A549 treated with AZD2906 at 1 μM for 4 hours (cell line): ENCODE measurements at places on chromosomes 1 and 21. TPM values are rescaled to one million over a fixed set of nuclear protein-coding genes. Genes with fewer than 3 reads are reported as not detected.

The HRNR gene
- 0.01 TPM in 2 of 5 replicates, not detected in the others for total RNA-seq

The RAB25 gene
- total RNA-seq, result 0.21 TPM in 1 of 5 replicates, not detected in the others

The DISC1 gene
- total RNA-seq, result 0.10 to 0.31 TPM (median 0.22 TPM) in 5 replicates

The MOV10 gene
- 19.9 to 30.1 TPM (median 29.7 TPM) in 5 replicates for total RNA-seq

The MYBPH gene
- not detected in 5 replicates for total RNA-seq

The TMEM240 gene
- 0.36 to 0.75 TPM (median 0.58 TPM) in 4 of 5 replicates, not detected in the other for total RNA-seq

The GALE gene
- total RNA-seq, result 68.2 to 77.4 TPM (median 70.0 TPM) in 5 replicates

The CATSPERE gene
- total RNA-seq, result 0.03 to 0.22 TPM (median 0.15 TPM) in 5 replicates

The KIF14 gene
- 6.9 to 11.2 TPM (median 9.2 TPM) in 5 replicates for total RNA-seq

The VSIG8 gene
- total RNA-seq, result 0.03 to 0.11 TPM in 2 of 5 replicates, not detected in the others

The FBLIM1 gene
- 19.2 to 31.4 TPM (median 27.5 TPM) in 5 replicates for total RNA-seq

The FAM177B gene
- not detected in 5 replicates for total RNA-seq

The PCP4 gene
- total RNA-seq, result not detected in 5 replicates

The WNT9A gene
- 6.0 to 7.9 TPM (median 6.9 TPM) in 5 replicates for total RNA-seq

The VANGL2 gene
- 0.46 to 0.98 TPM (median 0.71 TPM) in 5 replicates for total RNA-seq

The CBR3 gene
- total RNA-seq, result 9.9 to 11.6 TPM (median 11.3 TPM) in 5 replicates

The URB2 gene
- total RNA-seq, result 13.7 to 15.2 TPM (median 14.4 TPM) in 5 replicates

The UQCRH gene
- total RNA-seq, result 383 to 522 TPM (median 404 TPM) in 5 replicates

The TTC39A gene
- total RNA-seq, result 1.4 to 2.9 TPM (median 2.3 TPM) in 5 replicates

The PIGV gene
- total RNA-seq, result 5.9 to 7.2 TPM (median 6.6 TPM) in 5 replicates

The PGM1 gene
- total RNA-seq, result 32.2 to 38.1 TPM (median 35.6 TPM) in 5 replicates

The ABCA4 gene
- 0.08 to 0.17 TPM (median 0.11 TPM) in 5 replicates for total RNA-seq

The PRAMEF2 gene
- total RNA-seq, result 0.06 to 0.25 TPM (median 0.14 TPM) in 5 replicates

The CD1B gene
- total RNA-seq, result not detected in 5 replicates

The C8B gene
- not detected in 5 replicates for total RNA-seq

The STK40 gene
- total RNA-seq, result 9.7 to 10.3 TPM (median 10.0 TPM) in 5 replicates

The RGS8 gene
- total RNA-seq, result not detected in 5 replicates

The FTCD gene
- 0.23 to 0.24 TPM (median 0.23 TPM) in 3 of 5 replicates, not detected in the others for total RNA-seq

The CELA2B gene
- 0.14 to 0.16 TPM in 2 of 5 replicates, not detected in the others for total RNA-seq

The CLDN14 gene
- total RNA-seq, result 0.07 TPM in 1 of 5 replicates, not detected in the others

The JTB gene
- total RNA-seq, result 103 to 161 TPM (median 144 TPM) in 5 replicates
